Esophagus squamous epithelium (tissue), 5 donors: ENCODE measurements at places on chromosomes 11 and 22.

DNA sequence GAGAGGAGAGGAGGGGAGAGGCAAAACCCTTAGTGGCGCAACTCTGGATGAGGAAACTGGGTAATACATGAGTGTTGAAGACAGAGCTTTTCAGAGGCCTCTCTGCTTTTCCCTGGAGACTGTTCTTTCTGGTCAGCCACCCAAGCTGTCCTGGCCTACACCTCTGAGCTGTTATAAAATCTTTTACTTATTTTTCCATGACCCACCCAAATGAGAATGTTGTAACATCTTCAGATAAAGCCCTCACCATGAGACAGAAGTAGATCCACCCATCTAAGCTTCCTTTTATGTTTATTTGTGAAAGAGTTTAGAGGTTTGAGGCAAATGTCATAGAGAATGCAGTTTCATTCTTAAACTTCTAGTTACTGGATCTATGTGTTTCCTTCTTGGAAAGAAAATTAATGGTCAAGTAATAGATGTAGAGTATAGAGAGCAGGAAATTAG, 20.3 kb upstream of the APLP2 start:
- DNase-seq, result no peak

- no peak for DNase-seq
Measured at GRCh38 chr22:39984006-39984405, 10.7 kb upstream of the FAM83F start.

- no peak for DNase-seq
Measured at GRCh38 chr11:27456140-27456794, 16.3 kb downstream of the LGR4 start.

DNA sequence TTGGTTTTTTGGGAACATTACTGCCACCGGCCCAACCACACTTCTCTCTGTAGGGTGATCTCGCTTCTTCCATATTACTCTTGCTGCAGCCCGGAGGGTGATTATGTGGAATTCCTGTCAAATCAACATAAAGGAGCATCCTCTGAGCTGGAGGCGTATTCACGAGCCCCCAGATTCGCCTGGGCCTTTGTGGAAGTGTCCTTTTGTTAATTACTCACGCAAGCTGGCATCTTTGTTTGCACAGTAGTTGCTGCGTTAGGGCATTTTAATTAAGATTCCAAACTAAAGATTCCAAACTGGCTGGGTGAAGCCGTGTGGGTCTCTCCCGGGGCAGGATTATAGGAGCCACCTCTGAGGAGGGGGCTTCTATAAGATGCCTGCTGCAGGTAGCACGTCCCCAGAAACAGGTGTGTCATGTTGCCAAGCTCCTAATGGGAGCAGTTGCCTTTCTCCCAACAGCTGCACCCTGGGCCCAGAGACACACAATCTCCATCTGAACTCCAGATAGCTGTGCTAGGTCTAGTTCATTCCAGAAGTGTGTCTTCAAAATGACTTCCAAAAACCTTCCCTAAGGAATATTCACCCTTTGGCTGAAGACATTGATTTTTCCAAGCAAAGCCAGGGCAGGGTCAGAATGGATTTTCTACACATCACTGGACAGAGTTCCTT, 40.9 kb downstream of the SHISAL1 start:
- DNase-seq, result no peak

DNA sequence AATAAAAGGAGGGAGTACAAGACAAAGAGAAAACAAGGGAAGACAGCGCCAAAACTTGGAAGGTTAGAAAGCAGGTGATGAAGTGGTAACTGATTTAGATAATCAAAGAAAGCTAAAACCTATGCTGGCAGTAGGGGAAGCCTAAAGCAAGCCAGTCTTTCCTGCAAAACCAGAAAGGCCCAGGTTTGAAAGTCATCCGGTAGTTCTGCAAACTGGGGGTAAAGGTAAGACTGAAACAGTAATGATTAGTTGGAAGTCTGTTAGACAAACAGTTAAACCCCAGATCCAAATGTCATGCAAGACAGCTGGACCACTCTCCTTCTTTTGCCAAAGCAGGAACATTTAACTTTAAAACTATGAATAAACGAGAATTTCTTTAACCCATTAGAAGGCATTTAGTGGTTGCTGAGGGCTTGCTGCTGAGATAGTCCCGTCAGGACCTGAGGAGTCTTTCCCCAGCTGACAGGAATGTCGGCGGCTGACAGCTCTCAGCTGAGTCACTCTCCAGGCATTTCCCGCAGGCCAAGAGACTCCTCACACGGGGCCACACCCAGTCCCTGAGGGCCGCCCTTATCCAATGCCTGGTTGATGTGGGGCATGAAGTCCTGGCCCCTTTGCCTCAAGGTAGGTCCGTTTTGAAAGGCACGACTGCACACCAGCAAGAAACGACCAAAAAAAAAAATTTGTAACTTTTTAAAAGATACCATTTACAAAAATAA, 36.3 kb upstream of the CFAP300 start:
- DNase-seq, result no peak

- no peak for DNase-seq
Measured at GRCh38 chr11:75174781-75175370, 24.0 kb downstream of the SLCO2B1 start.

DNA sequence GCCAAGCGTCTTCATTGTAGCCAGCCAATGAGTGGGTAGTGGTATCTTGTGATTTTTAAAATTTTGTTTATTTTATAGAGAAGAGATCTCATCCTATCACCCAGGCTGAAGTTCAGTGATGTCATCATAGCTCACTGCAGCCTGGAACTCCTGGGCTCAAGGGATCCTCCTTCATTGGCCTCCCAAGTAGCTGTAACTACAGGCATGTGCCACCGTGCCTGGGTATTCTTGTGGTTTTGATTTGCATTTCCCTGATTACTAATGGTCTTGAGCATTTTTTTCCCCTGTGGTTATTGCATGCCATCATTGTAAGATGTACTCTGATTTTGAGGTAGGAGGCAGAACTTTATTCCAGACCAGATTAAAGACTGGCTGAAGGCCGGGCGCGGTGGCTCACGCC, 2.4 kb upstream of the DENND6B start:
- no peak for DNase-seq
